ENCODE measurements at places on chromosomes 12 and 14.

- peak; percentile 10 for DNase-seq
These were observed 6.7 kb downstream of the SLC2A3 start for GRCh38 chr12:7929083-7929792.

DNA sequence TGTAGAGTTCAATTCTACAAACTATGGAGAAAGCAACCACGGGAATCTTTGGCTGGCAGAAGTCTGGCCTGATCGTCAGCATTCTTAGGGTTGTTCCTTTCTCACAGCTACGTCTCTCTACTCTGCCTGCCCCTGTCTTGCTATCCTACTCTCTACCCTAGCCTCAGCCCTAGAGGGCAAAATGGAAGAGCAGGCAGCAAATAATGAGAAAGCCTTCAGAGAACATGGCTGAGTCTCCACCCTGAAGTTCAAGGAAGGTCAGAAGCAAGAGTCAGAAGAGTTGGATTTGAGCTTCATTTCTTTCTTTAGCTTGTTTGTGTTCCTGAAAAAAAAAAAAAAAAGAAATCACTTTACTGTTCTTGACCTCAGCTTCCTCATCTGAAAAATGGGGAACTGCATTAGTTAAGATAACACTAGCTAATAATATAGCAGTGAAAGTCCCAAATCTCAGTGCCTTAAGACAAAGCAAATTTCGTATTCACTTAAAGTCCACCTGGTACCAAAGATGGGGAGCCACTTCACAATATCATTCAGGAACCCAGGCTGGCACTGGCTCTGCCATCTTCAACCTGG is 50.2 kb upstream of the CCND2 start:
- no peak for DNase-seq

- peak; percentile 56 for DNase-seq
These were observed 13.1 kb downstream of the KRT5 start for GRCh38 chr12:52506858-52507715.

GRCh38 chr14:75044752-75045151 is 6.5 kb downstream of the MLH3 start:
- no peak for DNase-seq

- peak; percentile 96 for DNase-seq
These were observed 567.7 kb downstream of the LRFN5 start for GRCh38 chr14:42174357-42174756.

GRCh38 chr12:47903927-47904712 is 674 bp downstream of the VDR start:
- DNase-seq: no peak

DNA sequence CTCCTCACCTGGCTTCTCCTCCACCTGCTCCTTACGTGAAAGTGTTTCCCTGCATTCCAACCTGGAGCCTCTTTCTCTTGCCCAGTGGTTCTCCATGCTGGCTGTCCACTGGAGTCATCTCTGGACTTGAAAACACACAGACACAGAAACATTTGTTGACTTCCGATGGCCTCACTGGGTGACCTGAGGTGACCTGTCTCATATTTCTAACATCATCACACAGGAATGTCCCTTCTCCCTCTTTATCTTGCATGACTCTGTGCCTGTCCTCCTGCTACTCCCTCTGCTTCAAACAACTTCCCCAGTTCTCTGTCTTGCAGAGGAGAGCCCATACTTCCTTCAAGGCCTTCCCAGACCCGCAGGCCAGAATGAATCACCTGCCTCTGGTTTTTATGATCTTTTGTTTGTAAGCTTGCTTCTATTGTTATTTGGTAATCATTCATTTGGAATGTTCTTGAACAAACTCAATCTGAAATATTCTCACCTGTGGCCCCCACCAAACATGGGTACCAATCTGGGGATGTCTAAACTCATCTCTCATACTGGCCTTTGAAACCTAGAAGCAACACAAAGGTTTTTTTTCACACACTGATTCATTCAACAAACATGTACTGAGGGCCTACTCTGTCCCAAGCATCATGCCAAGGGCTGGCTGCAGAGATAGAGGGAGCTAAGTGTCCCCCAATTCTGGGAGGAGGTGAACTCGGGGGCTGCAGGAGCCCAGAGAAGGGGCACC is 9.7 kb upstream of the RIN3 start:
- DNase-seq: no peak

DNA sequence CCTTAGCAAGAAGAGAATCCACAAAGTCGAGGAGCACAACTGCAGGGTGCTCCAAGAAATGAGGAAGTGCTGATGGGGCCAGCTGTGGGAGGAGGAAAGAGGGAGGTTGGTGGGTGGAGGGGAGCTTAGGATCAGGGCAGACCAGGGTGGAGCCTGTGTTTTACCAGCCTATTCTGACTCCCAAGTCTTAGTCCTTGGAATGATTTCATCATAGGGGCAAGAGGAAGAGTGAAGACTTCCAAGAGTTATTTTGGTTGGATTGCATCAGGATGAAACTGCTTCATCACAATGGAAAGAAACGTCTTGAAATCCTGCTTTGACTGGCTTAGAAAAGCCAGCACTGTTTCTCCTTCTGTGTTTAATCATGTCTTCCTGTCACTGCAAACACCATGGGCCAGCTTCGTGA is 194.0 kb downstream of the DPF3 start:
- no peak for DNase-seq

GRCh38 chr12:120199595-120200306 is 1.2 kb downstream of the RPLP0 start:
- no peak for DNase-seq

DNA sequence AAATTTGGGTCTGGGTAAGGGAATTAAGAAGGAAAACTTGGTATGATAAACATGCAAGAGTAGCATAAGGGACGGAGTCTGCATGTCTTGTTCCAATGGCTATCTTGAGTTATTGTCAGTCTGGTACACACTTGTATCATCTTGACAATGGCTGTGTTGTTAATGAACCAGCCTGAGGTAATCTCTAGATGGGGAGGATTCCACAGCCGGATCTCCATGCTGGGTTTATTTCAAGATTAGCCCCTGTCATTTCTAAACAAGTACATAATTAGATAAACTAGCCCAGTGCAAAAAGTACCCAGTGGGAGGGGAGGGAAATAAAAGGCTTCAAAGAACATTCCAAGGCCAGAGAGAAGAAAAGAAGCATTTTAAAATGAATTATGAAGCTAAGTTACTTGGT is 16.5 kb upstream of the CMAS start:
- no peak for DNase-seq

- no peak for DNase-seq
These were observed 38.5 kb downstream of the SLC38A1 start for GRCh38 chr12:46230306-46230705.

GRCh38 chr14:58784931-58785330 is 147.2 kb downstream of the DACT1 start:
- DNase-seq: no peak

GRCh38 chr14:46581036-46581671 is 70.4 kb downstream of the RPL10L start:
- peak; percentile 1 for DNase-seq

GRCh38 chr12:115336506-115336905 is 652.5 kb upstream of the TBX3 start:
- no peak for DNase-seq

GRCh38 chr14:95468448-95469133 is 47.9 kb downstream of the SYNE3 start:
- no peak for DNase-seq

All from NCI-H345 (cell line).